NCI-H446 treated with DMSO at 0.1 percent for 48 hours (cell line): ENCODE measurements at places on chromosomes 6 and 20.
A peak's percentile ranks its signal among the peaks of the same experiment; 100 is the strongest.

- DNase-seq = no peak
Observed at GRCh38 chr20:19695081-19695480, 63.0 kb upstream of the RIN2 start.

- DNase-seq = no peak
Observed at GRCh38 chr6:30712441-30712945, 4.6 kb downstream of the MDC1 start.

- DNase-seq = no peak
Observed at GRCh38 chr6:46452312-46452917, 38.8 kb downstream of the RCAN2 start.

DNA sequence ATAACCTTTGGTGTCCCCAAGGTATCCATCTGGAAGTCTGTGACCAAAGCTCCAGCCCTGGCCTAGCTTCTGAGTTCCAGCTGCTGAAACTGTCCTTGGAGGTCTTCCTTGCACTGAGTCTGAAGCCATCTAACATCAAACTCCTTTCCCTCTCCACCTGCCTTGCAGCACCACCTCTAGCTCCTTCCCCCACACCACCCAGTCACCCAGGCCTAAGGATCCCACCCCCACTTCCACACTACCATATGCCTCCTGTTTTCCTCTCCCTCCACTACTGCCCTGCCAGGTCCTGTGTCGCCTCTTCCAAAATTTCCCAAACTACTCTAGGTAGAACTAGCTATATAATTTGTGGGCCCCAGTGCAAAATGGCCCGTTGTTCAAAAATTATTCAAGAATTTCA lies 10.8 kb upstream of the MATN4 start:
- DNase-seq = no peak

GRCh38 chr20:10060226-10060625 lies 25.4 kb downstream of the ANKEF1 start:
- peak; percentile 57 for DNase-seq

DNA sequence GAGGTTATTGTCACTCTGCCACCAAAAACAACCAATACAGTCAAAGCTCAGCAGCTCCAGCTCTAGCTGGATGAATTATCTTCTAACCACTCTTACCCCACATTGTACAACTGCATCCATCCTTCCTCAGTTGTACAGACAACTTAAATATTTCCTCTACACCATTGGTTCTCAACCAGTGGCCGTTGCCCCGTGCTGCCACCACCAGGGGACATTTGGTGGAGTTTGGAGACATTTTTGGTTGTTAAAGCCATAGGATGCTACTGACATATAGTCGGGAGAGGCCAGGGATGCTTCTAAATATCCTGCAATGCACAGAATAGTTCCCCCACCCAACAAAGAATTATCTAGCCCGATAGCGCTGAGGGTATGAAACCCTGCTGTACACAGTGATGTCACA lies 59.3 kb downstream of the SHLD1 start:
- no peak for DNase-seq

GRCh38 chr6:163302747-163303146 lies 111.8 kb upstream of the QKI start:
- no peak for DNase-seq

DNA sequence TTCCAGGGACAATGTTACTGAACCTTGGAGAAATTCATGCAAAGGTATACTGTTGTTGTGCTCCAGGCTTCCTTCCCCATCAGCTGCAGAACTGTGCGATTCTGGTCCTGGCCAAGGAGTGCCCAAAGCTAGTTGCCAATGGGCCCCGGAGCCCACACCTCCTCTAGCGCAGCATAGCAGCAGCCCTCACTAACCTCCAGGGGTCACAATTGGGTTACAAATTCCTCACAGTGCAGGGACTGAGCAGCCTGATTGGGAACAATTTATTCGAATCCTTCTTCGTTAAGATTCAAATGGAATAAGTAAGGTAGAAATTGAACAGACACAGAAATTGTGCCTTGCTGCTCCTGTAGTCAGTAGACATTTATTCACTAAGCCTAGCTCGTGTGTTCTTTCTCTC lies 284.9 kb downstream of the PRKN start:
- DNase-seq = no peak

- no peak for DNase-seq
Observed at GRCh38 chr6:53023323-53023722, 28.2 kb upstream of the GSTA4 start.

DNA sequence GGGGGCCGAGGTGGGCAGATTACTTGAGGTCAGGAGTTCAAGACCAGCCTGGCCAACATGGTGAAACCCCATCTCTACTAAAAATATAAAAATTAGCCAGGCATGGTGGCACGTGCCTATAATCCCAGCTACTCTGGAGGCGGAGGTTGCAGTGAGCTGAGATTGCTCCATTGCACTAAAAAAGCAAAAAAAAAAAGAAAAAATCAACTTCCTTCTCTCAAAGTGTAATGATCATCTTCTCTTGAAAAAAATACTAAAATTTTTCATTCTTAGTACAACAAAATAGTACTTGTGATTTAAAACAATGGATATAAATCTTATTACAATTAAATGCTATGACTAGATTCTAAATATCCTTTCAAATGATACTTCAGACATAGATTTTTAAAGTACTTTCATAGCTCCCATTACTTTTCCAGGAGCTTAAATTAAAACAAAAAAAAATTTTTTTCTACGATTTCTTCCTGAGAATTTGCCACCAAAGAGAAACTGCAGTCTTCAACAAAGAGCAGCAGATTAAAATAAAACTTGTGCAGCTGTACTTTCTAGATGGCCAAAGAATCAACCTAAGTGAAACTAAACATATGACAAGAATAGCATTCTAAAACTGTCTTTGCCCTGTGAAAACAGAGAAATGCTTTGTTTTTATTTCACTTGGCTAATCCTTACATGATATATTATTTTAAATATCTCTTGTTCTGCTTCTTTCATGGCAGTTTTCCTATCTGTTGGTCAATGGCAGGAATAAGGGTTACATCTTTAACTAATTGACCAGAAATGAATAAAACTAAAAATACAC lies 75.2 kb downstream of the MAP3K5 start:
- DNase-seq = no peak

- DNase-seq = no peak
Observed at GRCh38 chr6:149560736-149561135, 5.4 kb upstream of the GINM1 start.

GRCh38 chr6:167832497-167833395 lies 6.0 kb downstream of the AFDN start:
- DNase-seq = no peak

DNA sequence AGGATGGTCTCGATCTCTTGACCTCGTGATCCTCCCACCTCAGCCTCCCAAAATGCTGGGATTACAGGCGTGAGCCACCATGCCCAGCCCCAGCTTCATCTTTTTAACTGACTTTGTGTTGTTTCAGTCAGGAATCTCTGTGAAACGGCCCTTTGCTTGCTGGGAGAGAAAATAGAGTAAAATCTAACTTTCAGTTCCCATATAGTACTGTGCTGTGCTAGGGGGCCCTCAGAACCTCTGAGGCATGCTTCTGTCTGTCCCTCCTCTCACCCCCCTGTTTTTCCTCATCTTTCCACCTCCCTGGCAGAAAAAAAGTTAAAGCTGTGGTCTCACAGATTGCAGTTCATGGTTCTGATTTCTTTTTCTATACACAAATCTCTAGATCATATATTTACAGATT lies 48.4 kb downstream of the LRP11 start:
- no peak for DNase-seq

- DNase-seq = no peak
Observed at GRCh38 chr20:33466303-33466646, 22.7 kb upstream of the SNTA1 start.

DNA sequence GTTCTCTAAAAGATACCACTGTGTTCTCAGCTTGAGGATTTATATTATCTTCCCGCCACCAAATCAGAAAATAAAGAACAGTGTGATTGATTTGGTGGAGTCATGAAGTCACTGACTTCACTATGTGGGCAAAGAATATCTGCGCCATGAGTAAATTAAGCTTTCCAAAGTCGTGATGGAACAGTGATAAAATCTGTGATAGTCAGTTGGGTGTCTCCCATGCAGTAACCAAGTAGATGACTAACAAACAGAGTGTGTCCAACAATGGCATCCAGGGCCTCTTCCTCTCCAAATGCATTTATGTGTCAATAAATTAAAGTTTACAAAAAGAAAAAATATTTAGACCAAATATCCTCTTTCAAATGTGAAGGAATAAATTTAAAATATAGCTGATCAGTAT lies 87.0 kb upstream of the DST start:
- DNase-seq = no peak

DNA sequence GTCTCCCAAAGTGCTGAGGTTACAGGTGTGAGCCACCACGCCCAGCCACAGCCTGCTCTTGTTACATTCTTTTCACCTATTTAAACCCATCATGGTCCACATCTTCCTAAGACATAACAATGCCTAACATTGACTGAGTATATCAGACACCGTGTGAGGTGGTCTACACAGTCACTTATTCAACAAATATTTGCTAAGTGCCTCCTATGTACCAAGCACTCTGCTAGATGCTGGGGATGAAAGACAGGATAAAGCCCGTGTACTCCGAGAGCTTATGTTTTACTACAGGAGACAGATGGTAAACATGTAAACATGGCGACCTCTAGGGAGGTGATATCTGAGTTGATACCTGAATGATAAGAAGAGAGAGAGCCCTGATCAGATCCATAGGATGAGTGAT lies 12.7 kb downstream of the BCL2L1 start:
- DNase-seq = no peak

DNA sequence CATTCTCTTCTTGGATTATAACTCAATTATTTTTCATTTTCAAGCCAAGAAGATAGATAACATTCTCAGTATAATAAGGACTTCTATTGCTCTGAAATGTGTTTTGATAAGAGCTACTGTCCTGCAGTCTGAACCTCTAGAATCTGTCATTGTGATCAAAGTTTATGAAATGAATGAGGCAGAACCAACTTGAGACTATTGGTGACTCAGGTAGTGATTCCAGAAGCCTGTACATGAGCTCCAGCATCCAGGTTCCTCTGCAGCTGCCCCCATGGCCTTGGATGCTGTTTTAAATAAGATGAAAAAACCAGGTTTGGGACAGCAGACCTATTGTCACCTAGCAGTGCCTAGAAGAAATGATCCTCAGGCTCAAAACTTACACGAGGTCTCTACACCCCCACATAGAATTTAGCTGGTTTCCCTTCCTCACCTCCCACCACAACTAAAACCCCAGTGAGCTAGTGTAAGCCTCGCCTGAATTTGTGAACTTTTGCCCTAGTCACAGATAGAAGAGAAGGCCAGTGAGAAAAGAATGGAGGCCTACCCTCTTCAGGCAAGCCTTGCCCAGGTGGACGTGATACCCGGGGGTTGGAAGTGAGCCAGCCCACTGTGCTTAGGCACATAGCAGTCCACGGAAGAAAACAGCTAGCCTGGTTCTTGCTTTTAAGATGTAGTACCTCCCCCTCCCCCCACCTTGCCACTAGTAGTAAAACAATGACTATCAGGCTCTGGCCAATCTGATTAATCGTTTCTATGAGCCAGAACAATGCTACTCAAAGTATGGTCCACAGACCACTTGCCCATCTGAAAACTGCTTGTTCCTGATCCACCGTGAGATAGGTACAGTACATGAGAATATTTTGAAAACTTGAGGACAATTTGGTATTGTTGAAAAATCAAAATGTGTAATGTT lies 73.0 kb upstream of the SYNJ2 start:
- DNase-seq = no peak

DNA sequence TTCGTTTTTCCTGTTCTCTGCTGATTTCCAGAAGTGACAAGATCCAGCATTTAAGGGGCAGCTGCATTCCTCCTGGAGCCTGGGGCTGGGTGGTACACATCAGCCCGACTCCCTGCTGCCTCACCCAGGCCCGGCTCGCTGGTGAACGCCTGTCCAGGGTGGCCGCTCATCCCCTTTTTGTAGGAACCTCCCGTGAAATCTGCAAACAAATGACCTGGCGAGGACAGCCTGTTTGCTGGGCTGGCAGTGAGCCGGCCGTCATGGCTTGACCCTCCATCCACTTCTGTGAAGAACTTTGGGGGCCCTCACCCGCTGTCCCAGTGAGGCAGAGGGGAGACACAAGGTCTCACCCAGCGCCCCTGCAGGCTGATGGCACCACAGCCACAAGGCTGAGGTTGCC lies 39.0 kb downstream of the PYGB start:
- no peak for DNase-seq

- peak; percentile 37 for DNase-seq
Observed at GRCh38 chr20:29689411-29690225, 1567.8 kb upstream of the DEFB115 start.

DNA sequence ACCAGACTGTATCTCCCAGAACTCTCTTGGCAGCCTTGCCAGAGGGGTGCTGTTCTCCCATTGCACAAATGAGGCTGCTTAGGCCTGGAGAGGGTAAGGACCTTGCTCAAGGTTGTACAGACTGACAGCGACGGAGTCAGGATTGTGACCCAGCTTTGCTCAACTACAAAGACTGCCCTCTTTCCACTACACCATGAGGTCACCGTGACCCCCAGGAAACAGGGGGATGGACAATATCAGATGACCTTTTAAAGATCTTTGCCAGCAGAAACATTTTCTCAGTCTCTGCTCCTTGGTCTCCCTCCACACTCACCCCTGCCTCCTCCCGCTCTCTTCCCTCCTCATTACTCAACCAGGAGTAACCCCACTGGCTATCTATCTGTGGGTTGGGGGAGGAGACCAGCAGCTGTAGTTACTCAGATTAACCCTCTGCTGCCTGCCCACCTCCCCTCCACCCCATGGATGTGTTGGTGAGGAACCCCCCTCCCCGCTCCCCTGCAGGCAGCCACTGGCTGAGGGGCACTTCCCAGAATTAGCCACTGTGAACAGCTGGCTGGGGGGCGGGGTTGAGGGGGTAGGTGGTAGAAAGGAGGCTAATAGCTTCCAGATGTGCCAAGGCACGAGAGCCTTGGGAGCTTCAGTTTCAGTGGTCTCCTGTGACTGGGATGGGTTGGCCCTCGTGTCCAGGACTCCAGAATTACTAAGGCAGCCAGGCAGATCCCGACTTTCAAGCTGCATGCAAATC lies 26.9 kb upstream of the MRPS18A start:
- no peak for DNase-seq

GRCh38 chr6:72720464-72720863 lies 98.6 kb downstream of the KCNQ5 start:
- DNase-seq = no peak

DNA sequence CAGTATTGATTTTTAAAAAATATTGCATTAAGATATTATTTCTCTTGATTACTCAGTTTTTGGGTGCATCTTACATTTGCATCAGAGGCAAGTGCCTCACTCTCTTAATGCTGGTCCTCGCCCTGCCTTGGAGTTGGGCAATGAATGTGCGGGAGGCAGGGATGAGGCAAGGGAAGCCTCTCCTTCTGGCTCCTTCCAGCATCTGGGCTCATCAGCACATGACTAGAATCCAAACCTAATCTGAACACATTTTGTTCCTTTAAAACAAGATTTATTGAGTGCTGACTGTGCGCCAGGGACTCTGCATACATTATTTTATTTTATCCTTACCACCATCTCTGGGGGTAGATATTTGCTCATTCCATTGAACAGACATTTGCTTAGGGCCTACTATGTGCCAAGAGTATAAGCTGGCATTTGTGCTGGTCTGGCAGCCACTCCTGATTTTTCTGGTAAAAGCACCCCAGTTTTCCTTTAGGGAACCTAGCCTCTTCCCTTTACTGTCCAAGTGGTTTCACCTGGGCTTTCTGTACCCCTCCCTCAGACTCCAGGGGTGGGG lies 71.9 kb upstream of the ZNFX1 start:
- no peak for DNase-seq
